ENCODE measurements at places on chromosomes 3 and 15.

GRCh38 chr3:105542282-105543019 is 175.7 kb downstream of the ALCAM start:
- DNase-seq: no peak

GRCh38 chr3:158802409-158803268 is 785 bp downstream of the MFSD1 start:
- peak; percentile 54 for DNase-seq

- DNase-seq: no peak
Measured at GRCh38 chr15:78007211-78007931, 70.1 kb downstream of the TBC1D2B start.

GRCh38 chr15:88077296-88078020 is 179.1 kb downstream of the NTRK3 start:
- DNase-seq: no peak

DNA sequence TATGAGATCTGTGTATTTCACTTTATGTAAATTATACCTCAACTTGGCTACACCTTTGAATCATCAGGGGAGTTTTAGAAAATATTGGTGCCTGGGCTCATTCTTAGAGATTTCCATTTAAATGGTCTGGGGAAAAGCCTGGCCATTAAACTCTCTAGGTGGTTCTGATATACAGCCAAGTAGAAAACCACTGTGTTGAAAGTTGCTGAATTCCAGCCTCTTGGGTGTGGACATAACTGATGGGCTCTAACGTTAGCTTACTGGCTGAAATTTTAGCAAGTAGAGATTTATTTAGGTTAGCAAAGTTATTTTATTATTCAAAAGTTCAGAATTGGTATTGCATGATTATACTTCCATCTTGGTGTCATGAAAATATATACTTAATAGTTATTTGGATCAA is 84.1 kb downstream of the ATG7 start:
- no peak for DNase-seq

DNA sequence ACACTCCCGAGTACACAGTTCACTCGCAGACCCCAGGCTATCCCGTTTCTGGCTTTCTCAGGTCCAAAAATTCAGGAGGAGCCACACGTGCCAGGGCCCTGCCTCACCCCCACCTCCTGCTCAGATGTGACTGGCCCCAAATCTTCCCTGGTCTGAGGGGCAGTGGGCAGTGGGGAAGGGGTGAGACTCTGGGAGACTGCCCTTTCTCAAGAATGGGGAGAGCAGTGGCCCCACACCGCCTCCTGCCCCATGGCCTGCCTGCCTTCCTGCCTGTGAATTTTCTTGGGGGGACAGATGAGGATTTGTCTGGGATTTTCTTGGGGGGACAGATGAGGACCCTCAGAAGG is 174.6 kb downstream of the MEGF11 start:
- DNase-seq: no peak

DNA sequence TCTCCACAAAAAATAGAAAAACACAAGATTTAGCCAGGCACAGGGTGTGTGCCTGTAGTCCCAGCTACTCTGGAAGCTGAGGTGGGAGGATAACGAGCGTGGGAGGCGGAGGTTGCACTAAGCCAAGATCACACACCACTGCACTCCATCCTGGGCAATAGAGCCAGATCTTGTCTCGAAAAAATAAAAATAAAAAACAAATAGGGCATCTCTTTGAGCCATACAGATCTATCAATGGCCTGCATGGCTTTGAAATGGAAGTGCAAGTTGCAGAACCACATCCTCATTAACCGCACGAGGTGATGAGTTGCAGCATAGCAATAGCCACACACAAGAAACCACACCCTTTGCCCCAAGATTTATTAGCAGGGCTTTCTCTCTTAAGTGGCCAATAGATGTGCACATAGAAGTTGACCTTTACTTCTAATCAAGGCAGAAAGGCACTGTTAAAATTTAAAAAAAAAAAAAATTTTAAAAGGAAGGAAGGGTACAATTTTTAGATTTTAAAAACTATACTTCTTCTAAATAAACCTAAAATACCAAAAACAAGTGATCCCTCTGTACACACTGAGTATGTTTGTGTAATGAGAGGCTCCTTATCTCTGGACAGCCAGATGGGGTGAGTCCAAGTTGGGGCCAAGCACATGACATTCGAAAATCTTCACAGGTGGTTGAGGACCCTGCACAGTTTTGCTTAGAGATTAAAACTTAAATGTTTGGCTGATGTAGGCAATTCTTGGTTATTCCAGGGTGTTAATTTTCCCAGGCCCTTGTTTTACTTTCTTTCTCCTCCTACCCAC is 53.4 kb downstream of the FILIP1L start:
- no peak for DNase-seq

DNA sequence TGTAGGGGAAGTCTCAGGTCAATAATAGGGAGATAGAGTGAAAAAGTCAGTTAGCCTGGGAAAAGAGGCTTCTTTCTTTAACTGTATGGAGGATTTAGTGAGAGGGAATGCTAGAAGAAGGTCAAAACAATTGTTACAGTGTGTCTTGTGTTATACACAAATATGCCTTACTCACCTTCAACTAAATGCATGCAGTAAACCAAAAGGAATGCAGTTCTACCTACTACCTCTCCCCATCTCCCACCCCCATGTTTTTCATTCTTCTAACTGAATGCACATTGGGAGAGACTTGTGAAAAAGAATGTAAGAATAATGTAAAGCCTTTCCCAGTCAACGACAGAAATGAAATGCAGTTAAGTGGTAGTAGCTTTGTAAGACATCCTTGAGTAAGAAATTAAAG is 33.8 kb downstream of the CCDC66 start:
- no peak for DNase-seq

DNA sequence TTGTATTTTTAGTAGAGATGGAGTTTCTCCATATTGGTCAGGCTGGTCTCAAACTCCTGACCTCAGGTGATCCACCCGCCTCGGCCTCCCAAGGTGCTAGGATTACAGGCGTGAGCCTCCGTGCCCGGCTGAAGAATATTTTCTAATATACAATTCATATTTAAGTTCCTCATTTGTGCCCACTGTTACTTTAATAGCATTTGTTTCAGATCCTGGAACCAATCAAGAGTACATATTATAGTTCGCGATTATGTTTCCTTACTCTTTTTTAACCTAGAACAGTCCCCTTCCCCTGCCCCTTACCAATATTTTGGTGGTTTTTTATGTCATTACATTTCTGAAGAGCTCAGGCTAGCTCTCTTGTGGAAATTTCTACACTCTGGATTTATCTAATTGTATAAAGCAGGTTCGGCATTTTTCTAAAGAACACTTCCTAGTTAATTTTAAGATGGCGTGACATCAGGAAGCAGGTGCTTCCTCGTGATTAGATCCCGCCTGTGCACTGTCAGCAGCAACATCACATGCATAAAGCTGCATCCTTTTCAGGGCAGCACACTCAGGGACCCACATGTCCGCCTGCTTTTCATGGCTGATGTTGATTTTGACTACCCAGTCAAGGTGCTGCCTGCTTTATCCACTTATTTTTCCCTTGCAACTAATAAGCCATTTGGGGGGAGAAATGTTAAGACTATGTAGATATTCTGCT is 88.7 kb upstream of the EPHB3 start:
- no peak for DNase-seq

DNA sequence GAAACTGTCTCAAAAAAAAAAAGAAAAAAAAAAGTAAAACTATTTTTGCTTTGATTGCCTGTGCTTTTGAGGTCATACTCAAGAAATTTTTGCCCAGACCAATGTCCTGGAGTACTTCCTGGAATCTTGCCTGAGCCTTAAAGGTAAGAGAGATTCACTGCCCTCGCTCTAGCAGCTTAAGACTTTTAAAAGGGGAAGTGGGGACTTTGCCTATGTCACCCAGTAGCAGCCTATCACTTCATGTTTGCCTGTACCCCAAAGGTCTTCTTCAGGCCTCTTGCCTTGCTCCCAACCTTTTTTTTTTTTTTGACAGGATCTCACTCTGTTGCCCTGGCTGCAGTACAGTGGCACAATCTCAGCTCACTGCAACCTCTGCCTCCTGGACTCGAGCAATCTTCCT is 18.9 kb upstream of the GOLGB1 start:
- DNase-seq: no peak

DNA sequence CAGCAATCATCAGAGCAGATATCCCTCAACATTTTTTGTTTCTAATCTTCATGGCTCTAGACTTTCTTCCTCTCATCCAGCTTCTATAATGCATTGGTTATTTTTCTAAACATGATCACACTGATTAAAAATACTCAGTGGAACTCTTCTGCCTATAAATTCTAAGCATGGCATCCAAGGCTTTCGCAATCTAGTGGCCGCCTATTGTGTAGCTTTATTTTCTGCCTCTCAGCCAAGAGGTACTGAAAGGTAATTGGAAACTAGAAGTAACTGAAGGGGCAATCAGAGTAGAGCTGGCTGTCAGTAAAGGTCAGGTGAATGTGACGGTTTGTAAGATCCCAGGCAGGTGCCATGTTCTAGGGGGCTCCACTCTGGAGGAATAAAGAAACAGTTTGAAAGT is 33.4 kb downstream of the OXSM start:
- DNase-seq: no peak

DNA sequence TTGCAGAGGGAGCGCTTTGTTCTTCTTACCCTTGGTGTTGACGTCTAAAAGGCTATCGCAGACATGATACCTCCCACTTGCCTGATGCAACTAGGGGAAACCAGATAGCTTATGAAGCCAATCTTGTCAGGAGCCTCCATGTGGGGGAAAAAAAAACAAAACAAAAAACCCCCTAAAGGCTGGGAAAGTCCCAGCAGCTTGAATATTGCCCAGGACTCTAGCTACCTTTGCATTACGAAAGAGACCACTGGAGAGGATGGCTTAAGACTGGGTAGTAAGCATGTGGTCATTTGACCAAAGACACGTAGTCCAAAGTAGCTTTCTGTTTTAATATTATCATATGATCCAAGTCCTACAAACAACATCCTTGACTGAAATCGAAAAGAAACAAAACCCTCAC is 120.7 kb upstream of the WNT5A start:
- DNase-seq: no peak

DNA sequence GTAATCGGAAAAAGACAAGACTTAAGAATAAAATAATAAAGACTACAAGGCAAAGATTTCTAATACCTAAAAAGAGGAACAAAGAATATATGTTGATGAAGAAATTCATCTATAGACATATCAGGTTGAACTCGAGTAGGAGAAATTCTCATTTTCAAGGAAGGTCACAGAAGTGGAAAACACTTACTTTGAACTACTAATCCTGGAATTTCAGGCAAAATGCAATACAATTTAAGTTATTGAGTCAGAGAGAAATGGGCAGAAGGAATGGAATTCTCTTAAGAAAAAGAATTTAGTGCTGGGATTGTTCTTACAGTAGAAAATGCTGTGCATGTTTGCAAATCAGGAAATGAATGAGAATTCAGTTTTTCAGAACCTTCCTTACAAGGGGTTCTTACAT is 135.9 kb upstream of the TGFBR2 start:
- no peak for DNase-seq

GRCh38 chr3:141444586-141445285 is 42.1 kb upstream of the RASA2 start:
- no peak for DNase-seq

GRCh38 chr3:115855911-115856310 is 232.6 kb downstream of the GAP43 start:
- DNase-seq: peak; percentile 45

GRCh38 chr3:61637088-61638051 is 76.0 kb downstream of the PTPRG start:
- DNase-seq: peak; percentile 15

DNA sequence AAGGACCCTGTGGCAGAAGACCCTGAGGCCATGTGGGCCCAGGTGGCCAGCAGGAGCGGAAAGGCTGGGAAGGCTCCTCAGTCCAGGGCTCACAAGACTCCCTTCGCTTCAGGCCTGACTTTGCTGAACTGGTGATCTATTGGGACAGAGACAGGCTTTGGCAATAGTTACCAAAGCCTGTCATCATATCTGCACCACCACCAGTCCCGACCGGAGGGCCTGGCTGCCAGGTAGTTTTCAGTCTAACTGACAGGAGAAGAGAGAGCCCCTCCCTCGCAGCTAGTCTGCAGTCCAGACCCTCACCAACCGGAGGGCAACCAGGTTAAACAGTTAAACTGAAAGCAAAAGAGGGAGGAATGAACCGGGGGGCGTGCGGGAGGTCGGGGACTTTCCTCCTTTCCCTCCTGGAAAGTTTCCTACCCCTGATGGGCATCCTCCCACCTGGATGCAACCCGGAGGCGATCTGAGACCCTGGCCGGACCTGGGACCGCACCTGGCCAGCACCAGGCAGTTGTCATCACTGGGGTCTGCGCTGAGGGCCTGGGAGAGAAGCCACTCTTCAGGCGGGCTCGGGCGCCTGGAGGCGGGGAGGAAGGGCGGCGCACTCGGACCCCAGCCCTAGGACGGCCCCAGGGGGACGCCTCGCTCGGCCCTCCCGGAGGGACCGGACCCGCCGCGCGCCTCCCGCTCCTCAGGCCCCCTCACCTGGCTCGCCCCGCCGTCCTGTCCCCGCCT is 435 bp downstream of the RAB27A start:
- DNase-seq: peak; percentile 43

- DNase-seq: no peak
Measured at GRCh38 chr3:174035328-174035886, 637.9 kb downstream of the NLGN1 start.

DNA sequence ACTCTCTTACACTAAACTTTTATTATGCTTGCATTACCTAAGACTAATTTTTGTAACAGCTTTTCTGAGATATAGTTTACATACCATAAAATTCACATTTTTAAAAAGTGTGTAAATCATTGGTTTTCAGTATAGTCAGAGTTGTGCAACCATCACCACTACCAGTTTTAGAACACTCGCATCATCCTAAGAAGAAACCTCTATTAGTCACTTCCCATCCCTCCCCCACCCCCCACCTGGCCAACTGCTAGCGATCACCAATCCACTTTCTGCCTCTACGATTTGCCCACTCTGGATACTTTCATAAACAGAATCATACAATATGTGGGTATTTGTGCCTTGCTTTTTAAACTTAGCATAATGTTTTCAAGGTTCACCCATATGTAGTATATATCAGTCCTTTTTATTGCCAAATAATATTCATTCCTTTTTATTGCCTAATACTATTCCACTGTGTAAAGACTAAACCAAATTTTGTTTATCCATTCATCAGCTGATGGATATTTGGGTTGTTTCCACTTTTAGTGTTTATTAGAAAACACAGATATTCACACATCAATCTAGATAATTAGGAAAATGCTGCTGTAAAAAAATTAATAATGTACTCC is 23.0 kb downstream of the UBP1 start:
- peak; percentile 59 for DNase-seq

GRCh38 chr3:24185738-24186384 is 240.8 kb downstream of the NR1D2 start:
- DNase-seq: peak; percentile 78

- DNase-seq: no peak
Measured at GRCh38 chr15:47582233-47582632, 135.1 kb upstream of the SEMA6D start.

DNA sequence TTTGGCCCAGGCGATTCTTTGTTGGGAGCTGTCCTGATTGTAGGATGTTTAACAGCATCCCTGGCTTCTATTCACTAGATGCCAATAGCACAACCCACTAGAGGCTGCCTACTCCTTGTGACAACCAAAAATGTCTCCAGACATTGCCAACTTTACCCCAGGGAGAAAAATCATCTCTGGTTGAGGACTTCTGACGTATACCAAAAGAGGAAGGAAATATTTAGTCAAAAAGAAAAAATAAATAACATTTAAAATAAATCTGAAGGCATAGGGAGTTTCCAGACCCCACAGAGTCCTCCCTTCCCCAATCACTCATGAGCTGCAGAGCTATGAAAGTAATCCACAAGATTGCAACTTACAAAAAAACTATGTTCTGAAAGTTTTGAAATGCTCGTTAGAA is 61.0 kb downstream of the MECOM start:
- no peak for DNase-seq
